Occipital lobe (tissue), 3 donors: ENCODE measurements at places on chromosomes 5 and 9. TPM values are rescaled to one million over a fixed set of nuclear protein-coding genes. Genes with fewer than 3 reads are reported as not detected.

GRCh38 chr5:9192266-9192665, 353.6 kb downstream of the SEMA5A start:
- no peak for DNase-seq

DNA sequence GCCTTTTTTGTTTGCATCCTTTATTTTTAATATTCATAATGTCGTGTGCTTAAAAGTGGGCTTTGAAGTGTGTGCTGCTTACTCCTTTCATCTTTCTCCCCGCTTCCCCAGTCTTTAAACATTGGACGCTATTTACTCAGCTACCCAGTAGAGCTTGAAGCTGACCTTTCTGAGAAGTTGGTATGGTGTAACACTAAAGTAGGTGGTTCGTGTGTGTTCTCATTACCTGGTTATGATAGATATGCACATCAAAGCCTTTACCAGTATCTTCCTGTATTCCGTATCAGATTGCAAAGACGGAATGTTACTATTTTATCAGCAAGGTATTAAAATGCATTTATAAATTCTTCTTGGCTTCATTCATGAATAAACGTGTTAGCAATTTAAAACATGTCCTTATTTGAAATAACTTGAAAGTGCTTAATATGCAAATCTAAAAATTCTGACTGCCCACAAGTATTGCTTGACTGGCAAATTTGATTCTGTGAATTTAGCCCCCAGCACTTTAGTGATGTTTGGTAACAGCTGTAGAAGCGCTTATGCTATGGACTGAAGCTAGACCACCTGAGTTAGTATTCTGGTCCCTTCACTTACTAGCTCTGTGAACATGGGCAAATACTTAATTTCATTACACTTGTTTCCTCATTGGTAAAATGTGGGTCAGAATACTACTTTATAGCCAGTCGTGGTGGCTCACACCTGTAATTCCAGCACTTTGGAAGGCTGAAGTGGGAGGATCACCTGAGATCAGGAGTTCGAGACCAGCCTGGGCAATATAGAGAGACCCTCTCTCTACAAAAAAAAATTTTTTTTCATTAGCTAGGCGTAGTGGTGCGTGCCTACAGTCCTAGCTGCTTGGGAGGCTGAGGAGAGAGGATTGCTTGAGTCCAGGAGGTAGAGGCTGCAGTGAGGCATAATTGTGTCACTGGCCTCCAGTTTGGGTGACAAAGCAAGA, 1.7 kb downstream of the RRAGA start:
- no peak for DNase-seq

GRCh38 chr5:35863159-35863558, 6.5 kb downstream of the IL7R start:
- no peak for DNase-seq

Gene EFNA5
- total RNA-seq: 14.5 TPM

GRCh38 chr5:134153657-134154056, 23.1 kb downstream of the SKP1 start:
- DNase-seq: no peak

Gene BRINP1
- total RNA-seq: 51.3 TPM

DNA sequence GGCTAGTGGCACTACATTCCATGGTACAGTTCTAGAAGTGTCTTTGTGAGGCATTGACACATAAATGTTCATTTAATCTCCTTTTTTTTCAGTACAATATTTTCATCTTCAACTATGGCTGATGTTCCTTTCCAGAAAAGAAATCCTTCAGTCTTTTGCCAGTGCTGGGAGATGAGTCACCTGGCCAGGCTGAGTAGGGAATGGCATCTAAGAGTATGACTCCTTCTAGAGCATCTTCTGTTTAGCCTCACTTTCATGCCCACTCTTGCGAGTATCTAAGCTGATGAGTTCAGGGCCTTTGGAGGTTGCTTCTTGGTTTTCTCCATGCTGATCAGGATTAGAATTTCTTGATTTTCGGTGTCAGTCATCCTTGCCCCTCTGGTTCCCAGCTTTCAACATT, 124.4 kb downstream of the SLC28A3 start:
- DNase-seq: no peak

Gene UGT3A1
- total RNA-seq: not detected

- DNase-seq: no peak
Measured at GRCh38 chr5:141155540-141156374, 5.9 kb downstream of the PCDHB6 start.

Gene GFRA3
- 0.16 TPM for total RNA-seq

DNA sequence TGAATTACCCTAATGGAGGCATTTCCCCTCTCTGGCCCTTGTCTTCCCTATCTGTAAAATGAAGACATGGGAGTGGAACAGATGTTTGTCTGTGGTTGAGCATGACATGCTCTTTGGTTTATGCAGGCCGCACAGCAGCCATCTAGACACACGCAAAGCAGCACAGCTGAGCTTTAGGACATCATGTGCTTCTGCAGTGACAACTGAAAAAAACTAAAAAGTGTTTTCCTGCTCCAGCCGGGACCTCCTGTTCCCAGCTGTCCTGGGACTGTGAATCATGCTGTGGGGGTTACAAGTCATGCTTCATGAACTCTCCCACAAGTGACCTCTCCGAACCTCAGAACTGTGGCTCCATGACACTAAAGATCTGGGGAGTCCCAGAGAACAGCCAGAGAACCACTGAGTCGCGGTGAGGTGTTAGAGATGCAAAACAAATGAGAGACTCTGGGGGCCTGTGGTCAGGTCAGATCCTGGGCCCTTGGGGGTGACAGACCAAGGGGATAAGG, 1.7 kb downstream of the SMIM3 start:
- no peak for DNase-seq

Gene PFN3
- not detected for total RNA-seq

- DNase-seq: no peak
Measured at GRCh38 chr5:141800617-141801016, 77.6 kb downstream of the PCDH1 start.

Gene FYB1
- 1.4 TPM for total RNA-seq

DNA sequence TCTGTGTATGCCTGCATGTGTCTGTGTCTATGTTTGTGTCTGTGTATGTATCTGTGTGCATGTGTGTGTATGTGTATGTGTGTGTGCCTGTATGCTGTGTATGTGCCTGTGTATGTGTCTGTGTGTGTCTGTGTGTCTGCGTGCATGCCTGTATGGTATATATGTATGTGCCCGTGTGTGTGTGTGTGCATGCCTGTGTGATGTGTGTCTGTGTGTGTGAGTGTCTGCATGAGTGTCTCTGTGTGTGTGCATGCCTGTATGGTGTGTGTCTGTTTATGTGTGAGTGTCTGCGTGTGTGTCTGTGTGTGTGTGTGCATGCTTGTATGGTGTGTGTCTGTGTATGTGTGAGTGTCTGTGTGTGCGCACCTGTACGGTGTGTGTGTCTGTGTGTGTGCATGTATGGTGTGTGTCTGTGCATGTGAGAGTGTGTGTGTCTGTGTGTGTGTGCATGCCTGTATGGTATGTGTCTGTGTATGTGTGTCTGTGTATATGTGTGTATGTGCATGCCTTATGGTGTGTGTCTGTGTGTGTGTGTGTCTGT, 137.1 kb upstream of the IRX2 start:
- no peak for DNase-seq

Gene ASB6
- total RNA-seq: 10.1 TPM

DNA sequence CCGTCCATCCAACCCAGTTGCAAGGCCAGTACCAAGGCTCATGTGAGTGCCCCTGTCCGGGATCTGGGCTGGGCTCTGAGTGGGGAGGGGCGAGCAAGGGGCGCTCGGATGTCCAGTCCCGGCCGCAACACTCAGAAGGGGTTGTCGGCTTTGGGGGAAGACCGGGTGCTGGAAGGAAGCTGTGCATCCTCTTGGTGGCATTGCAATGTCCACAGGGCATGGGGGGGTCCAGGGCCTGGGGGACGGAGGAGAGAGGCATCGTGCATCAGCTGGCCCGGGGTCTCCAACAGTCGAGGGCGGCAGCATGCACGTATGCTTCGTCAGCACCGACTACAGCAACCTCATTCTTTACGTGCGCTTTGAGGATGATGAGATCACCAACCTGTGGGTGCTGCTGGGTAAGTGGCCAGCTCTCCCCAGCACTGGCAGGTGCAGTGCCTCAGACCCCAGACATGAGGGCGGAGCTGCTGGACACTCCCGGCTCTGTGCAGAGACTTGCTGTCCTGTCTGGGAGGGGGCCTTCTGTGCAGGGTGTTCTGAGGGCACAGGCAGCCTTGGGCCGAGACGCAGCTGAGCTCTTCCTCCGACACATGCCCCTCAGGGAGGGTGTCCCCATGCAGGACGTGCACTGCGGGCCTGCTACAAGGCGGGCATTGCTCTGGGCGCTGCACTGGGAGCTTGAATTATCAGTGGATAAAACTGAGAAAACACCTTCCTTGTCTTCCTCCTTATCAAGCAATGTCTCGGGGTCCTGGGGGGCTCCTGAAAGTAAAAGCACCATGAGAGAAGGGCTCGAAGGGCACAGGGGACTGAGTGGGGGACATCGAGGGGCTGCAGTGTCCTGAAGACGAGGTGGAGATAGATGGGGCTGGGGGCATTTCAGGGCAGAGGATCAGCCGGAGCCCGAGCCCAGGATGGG, 22.5 kb downstream of the GLT6D1 start:
- DNase-seq: no peak

DNA sequence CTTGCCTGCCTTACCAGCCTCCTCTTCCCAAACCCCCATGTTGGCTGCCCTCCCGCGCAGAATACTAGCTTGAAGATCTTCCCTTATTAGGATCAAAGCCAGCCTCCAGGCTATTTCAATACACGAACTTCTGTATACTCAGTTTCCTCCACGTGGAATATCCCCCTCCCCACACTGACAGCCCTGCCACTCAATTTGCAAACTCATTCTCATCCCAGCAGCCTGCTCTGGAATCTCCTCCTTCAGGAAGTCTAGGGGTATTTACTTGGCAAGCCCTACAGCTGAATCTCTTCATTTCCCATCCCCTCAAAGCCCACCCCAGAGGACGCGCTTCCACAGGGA, 157.0 kb upstream of the SMIM23 start:
- no peak for DNase-seq

DNA sequence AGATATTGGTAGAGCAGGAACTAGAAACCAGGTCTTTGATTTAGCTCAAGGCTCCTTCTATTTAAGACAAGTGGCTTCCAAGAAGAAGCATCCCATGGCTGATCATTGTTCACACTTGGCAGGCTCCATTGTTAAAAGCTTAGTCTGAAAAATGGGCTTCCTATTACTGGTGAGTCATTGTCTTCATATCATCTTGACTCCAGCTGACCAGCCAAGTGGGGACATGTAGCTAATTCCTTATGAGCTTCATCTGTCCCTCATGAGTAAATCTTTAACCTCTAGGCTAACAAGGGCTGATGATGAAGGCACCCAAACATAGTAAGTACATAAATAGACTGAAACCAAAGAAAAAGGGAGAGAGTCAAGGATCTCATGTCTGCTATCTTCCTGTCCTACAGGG, 530.3 kb upstream of the KLF4 start:
- DNase-seq: no peak

Gene IL33
- total RNA-seq: 20.7 TPM

GRCh38 chr9:97857606-97858392, 4.8 kb downstream of the FOXE1 start:
- DNase-seq: no peak

DNA sequence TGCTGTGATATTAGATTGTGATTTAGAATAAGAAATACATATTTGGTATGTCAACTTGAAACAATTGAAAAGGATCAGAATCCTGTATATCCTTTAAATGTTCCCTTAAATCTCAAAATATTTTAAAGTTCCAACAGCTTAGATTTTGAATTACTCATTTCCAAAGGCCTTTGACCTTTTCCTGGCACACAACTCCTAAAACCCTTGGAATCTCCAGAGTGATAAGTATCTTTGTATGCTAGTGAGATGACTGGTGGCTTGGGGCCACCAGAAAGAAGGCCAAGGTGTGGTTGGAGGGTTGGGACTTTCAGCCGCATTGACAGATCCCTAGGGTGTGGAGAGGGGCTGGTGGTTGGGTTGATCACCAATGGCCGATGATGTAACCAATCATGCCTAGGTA, 104.7 kb downstream of the YIPF5 start:
- no peak for DNase-seq

Gene CATSPER3
- 1.2 TPM for total RNA-seq
